Stimulated activated CD4-positive, alpha-beta T cell treated with anti-CD3 and anti-CD28 coated beads, Interleukin-1b, Interleukin-23, amount 100 ng/mL, for 1 hour (primary cell): ENCODE measurements at places on chromosomes 16 and 17.

- no peak for DNase-seq
These were observed 23.7 kb upstream of the MED9 start for GRCh38 chr17:17453088-17453487.

DNA sequence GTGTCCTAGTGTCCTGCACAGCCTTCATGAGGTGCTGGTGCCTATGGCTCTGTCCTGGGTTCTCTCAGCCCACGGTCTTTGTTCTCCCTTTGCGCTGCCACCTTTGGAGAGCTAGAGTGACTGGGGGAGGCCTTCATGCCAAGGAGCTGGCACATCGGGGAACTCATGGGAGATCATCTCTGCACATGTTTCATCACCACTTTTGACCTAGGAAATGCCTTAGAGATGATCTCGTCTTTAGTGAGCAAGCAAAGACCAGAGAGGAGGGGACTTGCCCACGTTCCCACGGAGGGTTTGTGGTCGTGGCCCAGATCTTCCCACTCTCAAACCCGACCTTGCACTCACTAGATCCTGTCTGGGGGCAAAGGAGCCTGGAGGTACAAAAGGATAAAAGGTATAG, 23.5 kb downstream of the TBX4 start:
- no peak for DNase-seq

DNA sequence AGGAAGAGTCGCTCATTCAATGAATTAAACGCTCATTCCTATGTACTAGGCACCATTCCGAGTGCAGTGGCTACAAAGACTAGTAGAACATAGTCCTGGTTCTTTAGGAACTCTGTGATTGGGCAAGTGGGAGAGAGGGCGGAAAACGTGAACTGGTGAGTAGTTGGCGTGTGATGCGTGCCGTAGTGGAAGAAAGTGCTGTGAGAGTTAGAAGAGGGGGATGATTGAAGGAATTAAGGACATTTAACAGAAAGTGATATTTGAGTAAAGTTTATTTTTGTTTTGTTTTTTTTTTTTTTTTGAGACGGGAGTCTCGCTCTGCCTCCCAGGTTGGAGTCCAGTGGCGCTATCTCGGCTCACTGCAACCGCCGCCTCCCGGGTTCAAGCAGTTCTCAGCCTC, 7.9 kb upstream of the SLFN14 start:
- DNase-seq, result no peak

- no peak for DNase-seq
These were observed 131.8 kb downstream of the ABCC12 start for GRCh38 chr16:48024042-48024441.

GRCh38 chr17:68540981-68541380, 28.8 kb downstream of the PRKAR1A start:
- DNase-seq, result no peak

DNA sequence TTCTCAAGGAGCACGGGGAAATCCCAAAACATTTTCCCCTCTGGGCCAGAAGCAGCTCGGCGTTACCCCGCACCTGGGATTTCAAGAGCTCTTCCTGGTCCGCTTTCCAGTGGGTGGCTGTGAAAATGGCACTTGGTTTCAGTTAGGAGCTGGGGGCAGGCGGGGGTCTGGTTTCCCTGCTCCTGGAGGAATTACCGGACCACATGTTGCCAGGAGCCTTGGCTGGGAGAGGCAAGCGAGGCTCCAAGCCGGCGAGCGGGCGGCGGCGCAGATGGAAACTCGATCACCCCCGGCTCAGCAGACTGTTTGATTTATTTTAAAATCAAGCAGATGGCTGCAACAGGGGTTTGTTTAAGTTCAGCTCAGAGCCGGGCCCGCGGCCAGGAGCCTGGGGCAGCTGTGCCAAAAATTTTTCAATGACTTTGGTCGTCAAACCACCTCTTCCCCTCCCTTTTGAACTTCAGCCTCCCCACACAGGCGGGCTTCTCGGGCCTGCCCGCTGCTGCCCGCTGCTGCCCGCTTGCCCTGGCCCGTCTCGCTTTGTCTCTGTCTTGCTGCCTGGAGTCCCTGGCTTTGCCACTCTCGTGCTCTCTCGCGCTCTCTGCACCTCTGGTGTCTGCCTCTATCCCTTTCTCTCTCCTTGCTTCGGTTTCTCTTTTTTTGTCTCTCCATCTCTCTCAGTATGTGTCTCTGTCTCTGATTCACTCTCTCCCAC, 108.0 kb upstream of the CIBAR2 start:
- DNase-seq, result no peak
